A549 treated with CORT108297 at 1 μM for 4 hours (cell line): ENCODE measurements at places on chromosomes 1 and 21. TPM values are rescaled to one million over a fixed set of nuclear protein-coding genes. Genes with fewer than 3 reads are reported as not detected.

WNT3A gene
- 0.02 to 0.03 TPM in 2 of 5 replicates, not detected in the others for total RNA-seq

PLA2G2D gene
- total RNA-seq = 0.13 TPM in 1 of 5 replicates, not detected in the others

GJA9 gene
- total RNA-seq = not detected in 5 replicates

BARHL2 gene
- total RNA-seq = not detected in 5 replicates

HTR1D gene
- total RNA-seq = 13.1 to 16.2 TPM (median 14.4 TPM) in 5 replicates

FAM72D gene
- total RNA-seq = 5.1 to 7.3 TPM (median 6.2 TPM) in 5 replicates

MIXL1 gene
- total RNA-seq = 0.04 to 0.18 TPM (median 0.09 TPM) in 5 replicates
